ENCODE measurements at places on chromosomes 7 and 10.

GRCh38 chr10:44965651-44966097, 6.1 kb downstream of the RASSF4 start:
- DNase-seq: no peak

DNA sequence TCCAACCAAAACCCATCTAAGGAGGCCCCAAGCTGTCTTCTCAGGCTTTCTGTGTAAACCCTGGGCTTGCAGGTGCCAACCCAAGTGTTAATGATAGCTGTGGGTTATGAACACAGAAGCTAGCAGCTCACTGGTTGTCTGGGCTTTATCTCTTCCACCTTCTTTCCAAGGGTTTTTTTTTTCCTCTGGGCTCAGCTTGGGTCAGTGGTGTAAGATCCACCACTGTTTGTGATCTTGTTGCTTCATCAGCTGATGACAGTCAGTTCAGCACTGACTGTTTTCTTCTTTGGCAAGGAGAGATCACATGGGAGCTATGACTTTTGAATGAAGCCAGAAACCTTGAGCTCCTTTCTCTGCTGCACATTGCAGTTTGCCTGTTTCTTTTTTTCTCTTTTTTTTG, 4.6 kb downstream of the GTPBP4 start:
- no peak for DNase-seq

GRCh38 chr10:59558066-59558465, 151.6 kb downstream of the SLC16A9 start:
- no peak for DNase-seq

- DNase-seq: no peak
These were observed 384.7 kb upstream of the HPS1 start for GRCh38 chr10:98831391-98831790.

GRCh38 chr10:114022766-114023597, 20.7 kb upstream of the ADRB1 start:
- DNase-seq: no peak

DNA sequence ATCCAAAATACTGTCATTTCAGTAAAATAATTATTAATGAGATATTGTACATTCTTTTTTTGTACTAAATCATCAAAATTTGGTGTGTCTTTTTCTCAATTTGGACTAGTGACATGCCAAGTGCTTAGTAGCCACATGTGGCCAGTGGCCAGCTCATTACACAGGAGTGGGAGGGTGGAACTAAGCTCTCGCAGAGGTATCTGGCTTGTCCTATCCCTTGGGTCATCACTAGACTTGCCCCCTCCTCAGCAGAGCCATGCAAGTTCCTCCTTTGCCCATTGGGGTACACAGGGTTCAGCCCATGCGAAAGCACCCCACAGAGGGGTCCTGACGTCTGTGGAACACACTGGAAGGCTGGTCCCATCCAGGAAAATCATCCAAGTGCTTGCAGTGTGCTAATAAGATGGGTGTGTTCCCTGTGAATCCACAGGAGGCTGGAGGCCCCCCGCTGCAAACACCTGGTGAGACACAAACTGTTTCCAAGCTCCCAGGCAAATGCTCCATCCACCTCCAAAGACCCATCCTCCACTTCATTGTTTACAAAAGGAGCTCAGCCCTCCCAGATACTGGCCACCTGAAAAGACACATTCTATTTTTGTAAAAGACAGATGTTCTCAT, 1.3 kb downstream of the ARHGAP22 start:
- DNase-seq: no peak

DNA sequence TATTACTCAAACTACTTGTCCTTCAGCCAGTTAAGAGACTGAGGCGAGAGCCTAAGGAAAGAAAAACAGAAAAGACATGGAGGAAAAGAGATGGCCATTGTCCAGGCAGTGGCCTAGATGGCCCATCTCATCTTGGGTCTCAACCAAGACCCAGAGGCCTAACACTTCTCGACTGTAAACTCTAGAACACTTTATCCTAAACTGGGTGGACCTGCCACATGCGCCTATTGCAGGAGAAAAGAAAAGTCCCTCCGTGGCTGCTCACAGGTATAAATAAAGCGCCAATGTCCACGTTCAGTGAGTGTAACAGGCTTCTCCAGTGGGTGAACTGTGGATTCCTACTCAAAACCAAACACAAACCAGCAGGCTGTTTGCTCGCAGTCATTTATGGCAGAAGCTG, 92.7 kb upstream of the DDC start:
- no peak for DNase-seq

DNA sequence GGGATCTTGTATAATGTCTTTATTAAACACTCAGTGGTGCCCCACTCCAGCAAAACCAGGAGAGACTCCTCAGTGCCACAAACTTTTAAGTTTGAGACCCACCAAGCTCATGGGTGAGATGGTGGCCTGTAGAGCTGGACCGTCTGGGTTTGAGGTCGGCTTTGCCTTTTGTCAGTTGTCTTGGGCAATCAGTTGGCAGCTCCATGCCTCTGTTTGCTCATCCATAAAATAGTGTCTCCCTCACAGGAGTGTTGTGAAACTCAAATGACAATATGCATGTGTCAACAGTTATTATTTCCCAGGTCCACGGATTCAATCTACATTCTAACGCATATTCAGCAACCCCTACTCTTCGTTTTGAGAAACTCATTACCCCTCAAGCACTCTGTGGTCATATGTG, 367.8 kb upstream of the C7orf33 start:
- no peak for DNase-seq

DNA sequence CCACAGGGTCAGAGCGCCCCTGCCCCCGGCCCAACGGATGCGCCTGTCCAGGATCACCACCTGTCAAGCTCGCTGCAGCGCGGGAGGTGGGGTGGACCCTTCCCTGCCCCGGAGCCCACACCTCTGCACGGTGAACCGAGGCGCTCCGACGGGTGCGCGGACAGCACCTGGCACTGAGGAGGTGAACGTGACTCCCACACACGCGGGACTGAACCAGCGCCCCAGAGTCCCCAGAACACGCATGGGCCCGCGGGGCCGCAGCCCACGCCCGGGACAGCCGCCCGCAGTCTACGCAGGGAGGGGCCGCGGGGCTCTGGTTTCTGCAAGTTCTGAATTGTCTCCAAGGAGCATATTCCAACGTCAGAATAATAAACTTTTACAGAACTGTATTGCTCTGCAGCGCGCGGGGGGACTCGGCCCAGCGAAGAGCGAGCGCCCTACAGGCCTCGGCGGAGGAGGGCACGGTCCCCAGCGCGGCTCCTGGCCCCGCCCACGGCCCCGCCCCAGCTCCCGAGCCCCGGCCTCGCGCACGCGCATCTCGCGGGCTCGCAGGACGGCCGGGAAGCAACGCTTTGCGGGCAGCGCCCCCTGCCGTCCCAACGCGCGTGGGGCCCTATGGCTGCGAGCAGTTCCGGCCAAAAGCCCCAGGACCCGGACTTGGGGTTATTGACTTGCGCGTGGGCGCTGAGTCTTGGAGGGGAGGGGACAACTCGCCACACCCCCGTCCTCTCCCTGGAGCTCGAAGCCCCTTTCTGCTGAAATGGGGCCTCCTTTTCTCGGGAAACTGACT, 29.7 kb downstream of the OAT start:
- DNase-seq: peak; percentile 94

DNA sequence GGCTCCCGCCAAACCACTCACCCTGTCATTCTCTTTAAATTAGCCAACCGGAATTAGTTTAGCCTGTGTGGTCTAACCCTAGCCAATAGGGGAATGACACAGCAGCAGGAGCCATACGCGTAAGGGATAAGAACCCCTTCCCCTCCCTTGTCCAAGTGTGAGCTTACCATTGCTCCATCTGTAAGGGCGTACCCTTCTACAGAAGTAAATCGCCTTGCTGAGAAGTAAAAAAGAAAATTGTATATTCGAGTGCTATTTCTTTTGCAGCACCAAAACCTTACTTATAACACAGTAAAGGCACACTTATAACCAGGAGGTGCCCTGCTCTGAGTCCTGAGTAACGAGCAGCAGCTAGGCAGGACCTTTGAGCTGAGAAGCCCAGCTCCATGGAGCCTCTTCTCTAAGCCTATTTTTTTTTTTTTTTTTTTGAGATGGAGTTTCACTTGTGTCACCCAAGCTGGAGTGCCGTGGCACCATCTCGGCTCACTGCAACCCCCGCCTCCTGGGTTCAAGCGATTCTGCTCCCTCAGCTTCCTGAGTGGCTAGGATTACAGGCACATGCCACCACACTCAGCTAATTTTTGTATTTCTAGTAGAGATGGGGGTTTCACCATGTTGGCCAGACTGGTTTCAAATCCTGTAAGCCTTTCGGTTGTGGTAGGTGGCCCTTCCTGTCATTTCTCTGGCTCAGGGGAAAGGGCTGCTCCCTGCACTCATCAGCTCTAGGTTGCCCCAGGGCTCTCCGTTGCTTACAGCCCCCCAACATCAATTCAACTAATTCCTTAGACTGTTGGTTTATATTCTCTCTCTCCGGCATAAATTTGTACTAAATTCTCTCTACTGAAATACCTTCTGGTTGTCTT, 73.3 kb downstream of the NSUN6 start:
- no peak for DNase-seq

DNA sequence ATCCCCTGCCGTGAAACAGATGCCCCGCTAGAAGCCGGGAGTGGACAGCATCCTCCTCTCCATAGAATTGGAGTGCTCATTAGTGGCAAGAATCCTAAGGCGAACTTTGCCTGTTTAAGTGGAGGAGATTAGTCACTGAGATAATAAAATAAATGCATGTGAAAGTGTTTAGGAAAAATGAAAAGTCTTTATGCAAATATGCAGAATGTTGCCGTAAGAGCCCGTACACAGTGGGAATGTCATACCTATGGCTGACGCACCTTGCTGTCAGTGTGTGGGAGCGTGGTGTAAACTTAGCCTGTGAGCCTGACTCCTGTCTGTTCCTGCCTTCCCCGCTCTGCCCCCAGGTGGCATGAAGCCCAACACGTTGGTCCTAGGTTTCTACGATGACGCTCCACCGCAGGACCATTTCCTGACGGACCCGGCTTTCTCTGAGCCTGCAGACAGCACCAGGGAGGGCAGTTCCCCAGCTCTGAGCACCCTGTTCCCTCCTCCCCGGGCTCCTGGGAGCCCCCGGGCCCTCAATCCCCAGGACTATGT, 1.7 kb upstream of the TRIP6 start:
- DNase-seq: no peak

GRCh38 chr10:103281753-103282152, 4.8 kb downstream of the INA start:
- DNase-seq: no peak

GRCh38 chr7:562374-562675, 42.7 kb upstream of the PDGFA start:
- no peak for DNase-seq

- no peak for DNase-seq
These were observed 43.1 kb downstream of the SYPL1 start for GRCh38 chr7:106068986-106069385.

DNA sequence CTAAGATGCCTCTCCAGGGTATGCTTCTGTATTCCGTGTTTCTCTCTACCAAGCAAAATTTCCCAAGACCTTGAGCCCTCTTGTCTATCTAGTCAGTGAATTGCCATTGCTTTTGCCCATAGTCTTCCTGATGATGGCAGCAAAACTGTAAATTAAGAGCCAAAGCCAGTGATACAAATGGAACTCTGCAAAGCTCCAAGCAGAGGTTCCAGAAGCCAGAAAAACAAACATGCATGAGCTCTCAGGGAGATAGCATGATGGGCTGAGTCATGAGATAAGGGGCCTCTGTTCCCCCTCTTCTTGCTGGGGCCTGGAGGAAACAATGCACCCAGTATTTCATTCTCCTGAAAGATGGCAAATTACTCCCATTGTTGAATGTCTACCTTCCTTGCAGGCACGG, 24.7 kb downstream of the LSMEM1 start:
- no peak for DNase-seq

DNA sequence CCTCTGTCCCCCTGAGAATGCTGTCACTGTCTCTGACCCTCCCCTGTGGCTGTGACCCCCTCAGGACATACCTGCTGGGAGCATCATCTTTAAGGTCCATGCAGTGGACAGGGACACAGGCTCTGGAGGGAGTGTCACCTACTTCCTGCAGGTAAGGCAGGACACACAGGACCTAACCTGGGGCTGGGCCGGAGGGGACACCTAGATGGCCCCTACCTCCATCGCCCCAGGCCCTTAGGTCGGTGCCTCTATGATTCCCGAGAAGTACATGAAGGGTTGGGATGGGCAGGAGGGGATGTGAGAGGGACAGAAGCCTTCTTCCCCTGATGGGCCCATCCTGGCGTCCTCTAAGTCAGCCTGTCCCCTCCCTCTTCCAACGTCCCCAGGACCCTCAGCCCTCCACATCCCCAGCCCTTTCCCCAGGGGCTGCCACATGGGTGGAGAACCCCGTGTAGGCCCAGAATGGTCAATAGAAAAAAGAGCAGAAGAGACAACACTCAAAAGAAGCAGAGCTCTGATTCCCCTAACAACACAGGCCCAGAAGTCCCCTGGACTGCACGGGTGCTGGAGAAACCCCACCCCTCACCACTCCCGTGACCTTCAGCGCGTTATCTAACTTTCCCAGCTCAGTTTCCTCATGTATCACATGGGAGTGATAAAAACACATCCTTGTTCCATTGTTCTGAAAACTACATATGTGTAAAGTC, 6.4 kb downstream of the CDHR1 start:
- DNase-seq: no peak
